GM06990 (cell line): ENCODE measurements at places on chromosomes 11 and 22.

GRCh38 chr11:35043936-35044335 is 95.0 kb upstream of the CD44 start:
- DNase-seq = no peak

- no peak for DNase-seq
These were observed 40.8 kb downstream of the ENTHD1 start for GRCh38 chr22:39852799-39853198.

- peak; percentile 79 for DNase-seq
These were observed at the start of gene CDKN1C for GRCh38 chr11:2885678-2886081. CDKN1C (minus strand) TSS chr11:2885775; CDS start chr11:2885456, 319 bp downstream.

GRCh38 chr11:60371854-60372253 is 6.5 kb upstream of the MS4A7 start:
- DNase-seq = no peak

GRCh38 chr22:29143941-29144785 is 61.5 kb upstream of the EMID1 start:
- DNase-seq = no peak

- DNase-seq = no peak
These were observed 718.8 kb upstream of the ARHGAP42 start for GRCh38 chr11:99968336-99968735.

DNA sequence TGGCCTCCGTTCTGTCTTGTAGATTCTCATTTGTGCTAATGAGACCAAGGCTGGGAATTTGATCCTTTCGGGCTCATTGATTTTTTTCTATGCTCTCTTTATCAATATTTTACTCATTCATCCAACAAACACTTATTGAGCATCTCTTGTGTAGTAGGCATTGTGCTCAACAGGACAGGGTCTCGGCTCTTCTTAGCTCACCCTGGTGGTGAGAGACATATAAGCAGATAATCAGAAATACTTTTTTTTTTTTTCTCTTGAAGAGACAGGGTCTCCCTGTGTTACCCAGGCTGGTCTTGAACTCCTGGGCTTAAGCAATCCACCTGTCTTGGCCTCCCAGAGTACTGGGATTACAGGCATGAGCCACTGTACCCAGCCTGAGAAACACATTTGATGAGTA is 48.0 kb upstream of the SLC5A1 start:
- no peak for DNase-seq

DNA sequence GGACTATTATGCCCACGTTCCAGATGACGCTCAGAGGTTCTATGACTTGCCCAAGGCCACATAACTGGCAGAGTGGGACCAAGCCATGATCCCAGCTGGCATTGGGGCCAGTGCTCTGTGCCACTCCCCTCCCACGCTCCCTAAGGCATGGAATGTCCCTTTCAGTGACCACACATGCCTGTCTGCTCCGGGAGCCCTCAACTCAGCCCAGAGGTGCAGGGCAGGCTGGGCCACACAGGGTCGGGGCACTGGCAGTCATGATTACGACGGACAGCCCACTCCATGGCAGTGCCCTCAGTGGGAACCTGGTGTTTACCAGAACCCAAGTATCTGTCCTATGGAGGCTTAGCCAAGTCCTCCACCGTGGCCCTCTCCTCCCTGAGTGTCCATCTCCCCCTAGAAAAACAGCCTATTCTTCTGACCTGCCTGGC is 10.0 kb downstream of the RHBDD3 start:
- no peak for DNase-seq

DNA sequence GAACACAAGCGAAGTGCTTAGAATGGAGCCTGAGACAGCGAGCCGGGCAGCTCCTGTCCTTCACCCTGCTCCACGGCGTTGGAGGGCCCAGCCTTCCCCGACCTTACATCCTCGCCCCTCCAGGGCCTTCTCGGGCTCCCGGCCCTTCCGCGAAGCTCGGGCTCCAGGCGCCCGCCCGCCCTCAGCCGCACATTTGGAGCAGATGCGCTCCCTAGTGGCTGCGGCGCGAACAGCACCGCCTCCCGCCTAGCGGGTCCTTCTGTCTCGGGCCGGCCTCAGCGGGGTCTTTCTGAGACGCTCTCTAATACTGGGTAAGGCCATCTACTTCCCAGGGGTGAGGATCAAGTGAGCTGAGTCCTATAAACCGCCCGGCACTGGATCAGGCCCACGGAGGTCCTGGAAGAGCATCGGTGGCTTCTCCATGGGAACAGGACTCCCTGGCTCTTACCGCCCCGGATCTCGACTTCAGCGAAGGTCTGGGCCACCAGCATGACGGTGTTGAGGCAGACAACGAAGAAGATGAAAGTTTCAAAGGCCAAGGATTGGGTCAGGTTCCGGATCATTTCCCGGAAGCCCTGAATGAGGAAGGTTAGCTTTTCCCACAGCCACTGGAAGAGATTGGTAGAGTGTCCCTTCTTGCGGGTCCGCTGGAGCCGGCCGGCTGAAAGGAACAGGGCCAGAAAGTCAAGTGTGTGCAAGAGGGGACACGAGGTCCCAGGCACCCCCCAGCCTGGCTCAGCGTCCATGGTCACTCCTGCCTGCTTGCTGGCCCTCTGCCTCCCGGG is 3.7 kb downstream of the CATSPER1 start:
- DNase-seq = peak; percentile 69

GRCh38 chr11:13183094-13183825 is 94.3 kb upstream of the BMAL1 start:
- no peak for DNase-seq

DNA sequence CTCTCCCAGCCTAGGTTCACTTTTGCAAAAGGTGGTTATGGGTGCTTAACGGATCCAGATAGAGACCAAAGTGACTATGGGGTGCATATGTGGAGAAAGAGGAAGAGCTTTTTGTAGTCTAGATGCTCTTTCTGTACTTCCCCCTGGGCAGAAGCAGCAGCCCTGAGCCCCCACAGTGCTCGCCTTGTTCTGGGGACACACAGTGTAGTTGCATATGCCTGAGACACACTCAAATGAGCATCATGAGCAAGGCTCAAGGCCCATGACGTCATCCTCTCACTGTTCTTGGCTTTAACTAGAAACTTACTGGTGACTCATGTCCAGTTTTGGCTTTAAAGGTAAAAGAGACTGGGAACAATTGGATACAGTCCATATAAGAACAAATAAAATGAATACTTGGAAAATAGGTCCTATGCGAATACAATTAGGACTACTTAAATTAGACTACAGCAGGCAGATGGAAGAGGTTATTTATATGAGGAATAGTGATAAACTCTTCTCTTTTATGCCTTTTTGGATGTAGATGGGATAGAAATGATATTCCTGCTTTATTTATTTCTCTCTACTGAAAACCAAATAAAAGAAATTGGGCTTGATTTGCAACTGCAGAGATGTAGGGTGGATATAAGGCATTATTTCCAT is 20.1 kb upstream of the PEX26 start:
- DNase-seq = peak; percentile 76

DNA sequence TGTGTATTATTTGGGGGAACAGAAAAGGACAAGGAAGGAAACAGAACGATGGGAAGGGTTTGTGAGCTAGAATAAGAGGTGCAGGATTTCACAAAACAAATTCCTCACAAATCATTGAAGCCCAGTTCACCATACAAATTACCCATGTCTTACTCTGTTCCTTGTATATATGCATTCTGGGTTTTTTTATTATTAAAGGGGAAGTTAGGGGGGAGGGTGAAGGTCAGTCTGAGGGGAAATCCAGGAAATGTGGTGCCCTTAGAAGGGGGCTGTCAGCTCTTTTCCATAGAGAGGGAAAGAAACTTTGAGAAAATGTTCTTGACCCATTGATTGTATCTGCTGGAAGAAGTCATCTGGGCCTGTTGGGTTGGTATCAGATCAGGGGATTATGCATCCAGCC is 90.8 kb downstream of the RNF169 start:
- DNase-seq = no peak

GRCh38 chr11:28649922-28650321 is 541.7 kb downstream of the METTL15 start:
- DNase-seq = no peak

- no peak for DNase-seq
These were observed at the start of gene CRYBB3 for GRCh38 chr22:25199731-25200520. CRYBB3 (plus strand) TSS chr22:25199858; CDS start chr22:25201397, 1,539 bp downstream.

- peak; percentile 26 for DNase-seq
These were observed 37.0 kb upstream of the DNAJB7 start for GRCh38 chr22:40898850-40899357.
